Epithelial cell of alveolus of lung (primary cell): ENCODE measurements at places on chromosomes 5 and 9. TPM values are rescaled to one million over a fixed set of nuclear protein-coding genes. Genes with fewer than 3 reads are reported as not detected.

ANKRD55 gene
- total RNA-seq: 0.40 TPM in 1 of 2 replicates, not detected in the other

ANKRD34B gene
- 0.13 TPM in 1 of 2 replicates, not detected in the other for total RNA-seq

FOXD4L3 gene
- total RNA-seq: not detected in 2 replicates

KCNT1 gene
- total RNA-seq: not detected in 2 replicates

CCNI2 gene
- total RNA-seq: under 0.01 TPM in 1 of 2 replicates, not detected in the other

GNA14 gene
- total RNA-seq: under 0.01 and 0.40 TPM in 2 replicates

ENTREP1 gene
- total RNA-seq: not detected in 2 replicates

NAIP gene
- 0.78 and 4.2 TPM in 2 replicates for total RNA-seq

PDE8B gene
- total RNA-seq: 0.13 and 1.2 TPM in 2 replicates

OBP2B gene
- total RNA-seq: not detected in 2 replicates

LMX1B gene
- not detected in 2 replicates for total RNA-seq

SECISBP2 gene
- total RNA-seq: 17.6 and 23.2 TPM in 2 replicates

LPAR1 gene
- 49.5 and 116 TPM in 2 replicates for total RNA-seq

PRXL2C gene
- 7.9 and 8.4 TPM in 2 replicates for total RNA-seq

TAS2R1 gene
- total RNA-seq: not detected in 2 replicates
